ENCODE measurements at places on chromosomes 3 and 15. TPM values are rescaled to one million over a fixed set of nuclear protein-coding genes. Genes with fewer than 3 reads are reported as not detected.
A peak's percentile ranks its signal among the peaks of the same experiment; 100 is the strongest.

- no peak for DNase-seq
Measured at GRCh38 chr15:60883691-60884640, 345.1 kb downstream of the RORA start.

DNA sequence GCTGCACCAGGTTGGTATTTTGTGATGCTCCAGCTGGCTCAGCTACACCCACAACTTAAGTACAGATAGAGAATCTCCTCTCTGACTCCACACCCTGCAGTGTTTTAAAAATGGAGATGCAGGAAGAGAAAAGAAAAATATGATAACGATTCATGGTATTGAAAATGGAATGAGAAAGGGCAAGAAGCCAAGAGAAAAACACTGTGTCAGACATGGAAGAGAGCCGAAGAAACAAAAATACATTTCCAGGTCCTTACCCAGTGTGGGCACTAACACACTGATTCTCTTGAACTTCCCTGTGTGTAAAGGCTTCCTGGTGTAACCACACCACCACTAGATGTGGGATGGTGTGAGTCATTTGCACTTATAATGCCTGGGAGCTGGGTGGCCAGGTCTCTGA, 93.1 kb downstream of the GMPS start:
- peak; percentile 21 for DNase-seq

DNA sequence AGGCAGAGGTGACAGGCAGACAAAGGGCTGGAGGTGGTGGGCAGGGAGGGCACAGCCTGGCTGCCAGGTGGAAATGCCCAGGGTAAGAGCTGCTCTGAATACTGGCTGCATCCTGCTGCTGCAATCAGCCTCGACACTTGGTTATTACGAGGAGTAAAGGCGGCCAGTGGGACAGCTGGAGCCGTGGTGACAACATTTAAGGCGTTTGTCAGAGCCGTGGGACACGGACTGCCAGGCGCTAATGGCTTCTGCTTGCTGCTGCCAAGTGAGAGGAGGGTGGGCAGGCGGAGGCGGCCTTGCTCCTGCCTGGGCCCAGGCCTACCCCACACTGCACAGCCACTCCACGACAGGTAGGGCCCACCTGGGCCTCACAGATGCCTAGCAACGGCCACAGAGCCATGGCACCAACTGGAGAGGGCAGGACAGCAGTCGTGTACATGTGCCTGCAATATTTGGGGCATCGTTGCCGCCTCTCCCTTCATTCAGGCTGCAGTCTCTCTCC, 49.2 kb upstream of the TMEM115 start:
- no peak for DNase-seq

DNA sequence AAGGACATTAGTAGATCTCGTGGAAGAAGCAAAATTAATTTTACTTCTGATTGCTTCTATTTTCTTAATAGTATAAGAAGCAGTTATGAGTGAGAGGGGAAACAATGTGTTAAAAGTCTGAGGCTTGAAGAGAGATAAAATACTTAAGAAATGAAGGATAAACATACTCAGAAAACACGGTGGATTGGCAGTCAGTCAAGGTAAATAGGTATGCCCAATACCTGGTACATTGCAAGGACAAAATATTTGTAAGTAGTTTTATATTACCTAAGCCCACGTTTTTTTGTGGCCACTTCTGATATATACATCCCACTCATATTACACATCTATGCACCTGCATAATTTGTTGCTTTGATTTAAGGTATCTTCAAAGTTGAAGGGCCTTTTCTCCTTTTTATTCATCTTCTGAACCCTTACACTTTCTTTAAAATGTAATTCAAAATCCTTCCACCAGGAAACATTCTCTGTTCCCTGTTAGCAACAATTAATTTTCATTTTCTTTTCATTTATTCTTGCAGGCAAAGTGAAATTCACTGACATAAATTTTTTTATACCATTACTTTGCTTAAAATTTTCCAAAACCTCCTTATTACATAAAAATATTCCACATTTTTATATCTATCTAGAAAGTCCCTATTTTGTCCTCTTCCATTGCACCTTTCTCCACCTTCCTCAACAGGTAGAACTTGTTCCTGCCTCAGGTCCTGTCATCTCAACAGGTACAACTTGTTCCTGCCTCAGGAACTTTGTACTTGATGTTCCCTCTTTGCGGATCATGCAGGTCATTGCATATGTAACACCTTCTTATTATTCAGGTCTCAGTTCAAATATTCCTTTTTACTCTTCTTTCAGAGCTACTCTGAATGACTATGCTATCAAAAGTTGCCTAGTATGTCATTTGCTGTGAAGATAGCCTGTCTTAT, 755.7 kb upstream of the ALCAM start:
- no peak for DNase-seq

DNA sequence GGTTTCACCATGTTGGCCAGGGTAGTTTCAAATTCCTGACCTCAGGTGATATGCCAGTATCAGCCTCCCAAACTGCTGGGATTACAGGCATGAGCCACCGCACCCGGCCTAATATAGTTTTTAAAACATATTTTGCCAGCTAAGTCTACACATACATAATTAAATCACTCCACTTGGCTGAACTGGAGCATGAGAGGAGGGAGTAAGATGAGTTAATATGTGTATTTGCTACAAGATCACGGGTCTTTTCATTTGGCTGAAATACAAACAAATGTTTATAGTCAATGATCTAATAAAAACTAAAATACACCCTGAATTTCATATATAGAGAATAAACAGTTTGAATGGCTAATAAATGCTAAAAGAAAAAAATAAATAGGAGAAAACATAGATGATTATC, 25.3 kb downstream of the SLC30A4 start:
- DNase-seq, result no peak

- DNase-seq, result peak; percentile 54
Measured at GRCh38 chr3:130773366-130773765, 26.7 kb upstream of the PIK3R4 start.

DNA sequence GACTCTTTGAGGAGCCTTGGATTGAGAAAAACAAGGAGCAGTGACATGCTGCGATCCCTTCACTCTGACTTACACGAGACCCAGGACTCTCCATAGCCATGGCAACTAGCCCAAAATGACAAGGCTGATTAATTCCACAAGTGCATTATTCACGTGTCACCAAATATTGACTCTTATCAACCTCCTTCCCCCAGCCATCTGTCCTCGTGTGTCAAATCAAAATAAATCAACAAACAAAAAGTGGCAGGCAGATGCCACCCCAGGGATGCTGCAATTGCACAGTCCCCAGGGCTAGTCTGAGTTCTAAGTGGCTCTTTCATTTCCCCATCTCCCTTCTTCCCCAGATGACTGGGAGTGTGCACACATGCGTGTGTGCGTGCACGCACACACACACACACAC, 104.9 kb downstream of the AQP9 start:
- DNase-seq, result no peak

DNA sequence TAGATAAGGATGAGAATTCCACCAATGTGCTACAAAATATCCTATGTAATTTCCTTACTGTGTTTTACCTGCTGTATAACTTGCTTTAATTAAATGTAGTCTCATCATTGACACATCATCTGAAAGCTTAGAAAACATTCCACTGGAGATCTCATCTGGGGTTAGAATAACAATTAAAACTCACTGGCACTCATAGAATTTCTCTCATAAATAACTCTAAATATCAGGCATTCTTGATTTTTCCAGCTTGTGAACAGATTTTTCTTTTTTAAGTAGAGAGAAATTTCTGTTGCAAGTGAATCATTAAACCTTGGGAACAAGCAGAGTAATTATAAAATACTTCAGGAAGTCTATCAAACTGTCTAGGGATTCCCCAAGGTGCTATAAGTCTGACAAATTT, 843.8 kb downstream of the NAALADL2 start:
- no peak for DNase-seq

Gene ZNF774
- total RNA-seq, result 1.5 TPM

Gene GP5
- total RNA-seq, result not detected

Gene RTF1
- total RNA-seq, result 16.0 TPM

Gene GOLGA6B
- total RNA-seq, result not detected

Gene GREM1
- total RNA-seq, result 35.3 TPM

Gene HAUS2
- total RNA-seq, result 69.5 TPM

All from Daoy (cell line).